ENCODE measurements at places on chromosomes 2 and 18.

DNA sequence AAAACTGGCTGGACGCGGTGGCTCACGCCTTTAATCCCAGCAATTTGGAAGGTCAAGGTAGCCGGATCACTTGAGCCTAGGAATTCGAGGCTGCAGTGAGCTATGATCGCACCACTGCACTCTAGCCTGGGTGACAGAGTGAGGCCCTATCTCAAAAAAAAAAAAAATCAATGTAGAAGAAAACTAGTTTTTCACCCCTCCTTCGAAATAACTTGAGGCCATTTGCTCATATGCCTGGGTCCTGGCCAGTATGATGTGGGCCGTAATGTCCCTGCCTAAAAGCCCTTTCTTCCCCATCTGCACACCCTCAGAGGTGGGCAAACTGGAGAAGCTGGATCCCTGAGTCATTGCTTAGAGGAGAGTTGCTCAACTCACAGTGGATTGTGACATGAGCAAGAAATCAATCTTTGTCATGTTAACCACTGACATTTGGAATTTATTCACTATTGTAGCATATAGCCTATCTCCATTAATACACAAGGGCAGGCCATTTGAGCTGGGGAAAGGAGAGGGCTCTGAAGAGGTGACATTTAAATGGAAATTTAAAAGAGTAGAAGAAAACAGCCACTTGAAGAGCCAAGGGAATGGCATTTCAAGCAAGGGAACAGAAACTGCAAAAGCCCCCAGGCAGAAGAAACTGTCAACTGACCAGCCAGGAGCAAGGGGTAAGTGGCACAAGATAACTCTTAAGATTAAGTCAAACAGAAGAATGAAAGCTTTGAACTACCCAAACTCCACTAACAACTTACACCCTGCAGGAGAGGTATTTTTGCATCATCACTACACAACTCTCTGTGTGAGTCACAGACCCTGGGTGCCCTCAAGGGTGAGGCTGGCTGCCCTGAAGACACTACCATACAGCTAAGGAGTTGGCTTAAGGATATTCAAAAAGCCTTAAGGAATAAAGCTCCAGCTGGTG lies 7.6 kb upstream of the METTL21A start:
- no peak overlapping the region for H3K27ac ChIP-seq
- DNase-seq: no peak
- H3K36me3 ChIP-seq: no peaks in the 10 kb centered on the region
- no peak overlapping the region for H3K4me3 ChIP-seq
- H3K4me1 ChIP-seq: no peaks in the 10 kb centered on the region

DNA sequence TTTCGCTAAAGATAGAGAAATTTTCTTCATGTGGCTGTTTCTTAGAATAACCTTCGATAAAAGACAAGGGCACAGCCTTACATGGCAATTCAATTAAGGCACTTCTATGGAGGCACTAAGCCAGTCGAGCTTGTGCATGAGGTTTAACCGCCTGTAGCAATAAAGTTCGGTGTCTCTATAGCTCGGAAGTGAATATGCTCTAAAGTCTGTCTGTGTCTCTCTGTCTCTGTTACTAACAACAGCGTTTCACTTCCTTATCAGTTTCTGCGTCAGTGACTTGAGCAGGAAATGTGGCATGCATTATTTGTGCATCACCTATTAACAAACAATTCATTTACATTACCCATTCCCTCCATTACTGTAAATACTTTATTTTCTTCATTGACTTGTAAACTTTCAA lies 365.1 kb upstream of the NETO1 start:
- no peak for DNase-seq
- no peaks in the 10 kb centered on the region for H3K36me3 ChIP-seq
- no peak overlapping the region for H3K27ac ChIP-seq
- no peak overlapping the region for H3K4me3 ChIP-seq

DNA sequence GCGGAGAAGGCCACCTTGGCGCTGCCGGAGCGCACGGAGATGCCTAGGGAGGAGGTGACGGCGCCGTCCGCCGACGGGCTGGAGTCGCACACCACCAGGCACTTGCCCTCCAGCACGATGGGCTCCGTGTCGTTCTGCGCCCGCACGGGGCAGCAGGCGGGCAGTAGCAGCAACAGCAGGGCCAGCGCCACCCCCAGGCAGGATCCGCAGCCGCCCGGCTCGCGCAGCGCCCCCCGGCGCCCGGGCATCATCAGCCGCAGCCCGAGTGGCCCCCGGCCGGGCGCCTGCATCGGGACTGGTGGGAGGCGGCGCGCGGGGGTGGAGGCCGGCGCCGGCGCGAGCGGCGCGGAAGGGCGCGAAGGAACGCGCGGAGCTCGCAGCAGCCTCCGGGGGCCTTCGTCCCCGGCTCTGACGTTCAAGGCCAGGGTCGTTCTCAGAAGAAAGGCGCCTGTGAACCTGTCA lies 2.2 kb downstream of the CBLN2 start:
- H3K27ac ChIP-seq: no peak overlapping the region
- H3K4me1 ChIP-seq: no peaks in the 10 kb centered on the region
- H3K36me3 ChIP-seq: no peaks in the 10 kb centered on the region
- no peak overlapping the region for H3K4me3 ChIP-seq
- no peaks in the 10 kb centered on the region for H3K27me3 ChIP-seq

DNA sequence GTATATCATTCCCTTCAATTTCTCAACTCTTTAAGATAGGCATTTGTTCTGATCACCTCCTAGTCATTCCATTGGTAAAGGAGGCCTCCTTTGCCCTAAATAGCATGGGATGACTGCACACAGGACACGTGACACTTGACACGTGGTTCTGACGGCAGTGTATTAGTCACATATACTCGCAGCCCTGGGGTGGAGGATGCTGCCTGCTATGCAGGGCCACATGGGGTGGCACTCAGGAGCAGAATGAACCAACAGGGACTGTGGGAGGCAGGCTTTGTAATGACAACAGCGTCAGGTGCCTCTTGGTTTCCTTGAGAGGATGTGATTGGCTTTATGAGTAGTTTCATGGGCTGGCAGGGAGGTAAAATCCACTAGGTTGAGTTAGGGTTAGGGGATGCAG lies 9.3 kb upstream of the KCNS3 start:
- H3K27ac ChIP-seq: no peak overlapping the region
- H3K4me3 ChIP-seq: no peak overlapping the region
- no peak for DNase-seq
- H3K27me3 ChIP-seq: no peaks in the 10 kb centered on the region

DNA sequence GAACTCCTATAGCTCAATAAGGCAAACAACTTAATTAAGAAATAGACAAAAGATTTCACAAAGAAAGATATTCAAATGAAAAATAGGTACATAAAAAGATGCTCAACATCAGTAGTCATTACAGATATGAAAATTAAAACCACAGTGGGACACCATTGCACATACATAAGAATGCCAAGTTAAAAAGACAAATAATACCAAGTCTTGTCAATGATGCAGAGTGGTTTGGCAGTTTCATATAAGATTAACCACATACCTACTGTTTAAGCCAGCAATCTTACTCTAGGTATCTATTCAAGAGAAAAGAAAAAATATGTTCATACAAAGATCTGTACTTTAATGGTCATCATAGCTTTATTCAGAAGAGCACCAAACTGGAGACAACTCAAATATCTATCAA lies 63.5 kb upstream of the GLS start:
- H3K27me3 ChIP-seq: no peaks in the 10 kb centered on the region
- H3K27ac ChIP-seq: no peak overlapping the region
- no peaks in the 10 kb centered on the region for H3K36me3 ChIP-seq
- H3K4me1 ChIP-seq: no peaks in the 10 kb centered on the region
- H3K4me3 ChIP-seq: no peak overlapping the region
- no peak for DNase-seq

DNA sequence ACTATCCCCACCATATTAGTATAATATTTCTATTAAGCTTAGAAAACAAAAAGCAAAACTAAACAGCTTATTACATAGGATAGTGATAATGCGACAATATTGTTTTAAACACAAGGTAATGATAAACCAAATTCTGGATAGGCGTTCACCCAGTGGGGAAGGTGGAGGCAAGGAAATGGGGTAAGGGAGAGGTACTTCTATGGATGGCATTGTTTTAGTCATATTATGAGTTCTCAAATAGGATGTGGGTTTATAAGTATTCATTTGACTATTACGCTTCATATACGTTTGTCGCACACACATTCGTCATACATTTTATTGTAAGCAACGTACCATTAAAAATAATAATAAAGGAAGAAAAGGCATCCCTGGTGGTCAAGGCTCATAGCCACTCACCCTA lies 88.8 kb upstream of the DNMT3A start:
- DNase-seq: no peak
- H3K4me1 ChIP-seq: no peaks in the 10 kb centered on the region
- H3K4me3 ChIP-seq: no peak overlapping the region
- peaks cover 4% of the 10 kb centered on the region for H3K36me3 ChIP-seq

DNA sequence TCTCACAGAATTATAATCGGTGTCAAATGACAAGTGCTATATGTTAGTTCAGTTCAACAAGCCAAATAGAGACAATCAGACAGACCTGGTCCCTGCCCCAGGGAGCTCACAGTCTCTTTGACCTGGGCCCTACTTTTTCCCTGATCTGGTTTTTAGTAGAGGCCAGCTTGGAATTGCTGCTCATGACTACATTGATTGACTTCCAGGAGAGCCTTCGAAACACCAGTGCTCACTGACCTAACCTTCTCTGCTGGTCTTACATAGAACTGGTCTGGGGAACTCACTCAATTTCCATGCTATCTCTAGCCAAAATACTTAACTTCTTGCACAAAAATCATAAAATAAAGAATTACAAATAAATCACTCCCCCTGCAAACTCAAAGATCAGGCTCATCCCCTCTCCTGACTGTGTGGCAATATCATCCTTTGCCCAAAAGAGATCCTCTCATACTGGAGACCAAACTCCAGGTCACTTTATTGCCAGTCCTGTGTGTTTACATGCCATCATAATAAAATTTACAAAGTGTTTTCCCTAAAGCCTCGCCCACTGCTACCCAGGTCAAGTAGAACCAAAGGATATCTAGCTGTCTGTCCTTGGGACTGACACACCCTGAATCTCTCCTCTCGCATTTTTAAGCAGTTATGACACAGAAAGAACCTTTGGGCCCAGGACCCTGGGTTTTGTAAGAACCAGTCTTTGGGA lies 53.2 kb downstream of the PROC start:
- H3K4me1 ChIP-seq: no peaks in the 10 kb centered on the region
- no peaks in the 10 kb centered on the region for H3K36me3 ChIP-seq
- no peak overlapping the region for H3K27ac ChIP-seq
- H3K4me3 ChIP-seq: no peak overlapping the region

GRCh38 chr2:57549642-57550102 lies 496.9 kb upstream of the VRK2 start:
- no peak overlapping the region for H3K27ac ChIP-seq
- H3K4me3 ChIP-seq: no peak overlapping the region
- DNase-seq: no peak
- H3K36me3 ChIP-seq: no peaks in the 10 kb centered on the region

- no peaks in the 10 kb centered on the region for H3K36me3 ChIP-seq
- DNase-seq: no peak
- H3K27ac ChIP-seq: no peak overlapping the region
- H3K27me3 ChIP-seq: no peaks in the 10 kb centered on the region
These were observed 1599.3 kb upstream of the PIK3C3 start for GRCh38 chr18:40355726-40356125.

GRCh38 chr18:23012249-23012648 lies 79.1 kb downstream of the RBBP8 start:
- no peaks in the 10 kb centered on the region for H3K4me1 ChIP-seq
- H3K4me3 ChIP-seq: no peak overlapping the region
- no peaks in the 10 kb centered on the region for H3K36me3 ChIP-seq
- H3K27ac ChIP-seq: no peak overlapping the region

GRCh38 chr2:145007093-145007959 lies 487.4 kb upstream of the ZEB2 start:
- no peaks in the 10 kb centered on the region for H3K36me3 ChIP-seq
- peak overlapping the region; percentile 58 for H3K4me3 ChIP-seq
- peak; percentile 39 for DNase-seq
- peak overlapping the region; percentile 84 for H3K27ac ChIP-seq

DNA sequence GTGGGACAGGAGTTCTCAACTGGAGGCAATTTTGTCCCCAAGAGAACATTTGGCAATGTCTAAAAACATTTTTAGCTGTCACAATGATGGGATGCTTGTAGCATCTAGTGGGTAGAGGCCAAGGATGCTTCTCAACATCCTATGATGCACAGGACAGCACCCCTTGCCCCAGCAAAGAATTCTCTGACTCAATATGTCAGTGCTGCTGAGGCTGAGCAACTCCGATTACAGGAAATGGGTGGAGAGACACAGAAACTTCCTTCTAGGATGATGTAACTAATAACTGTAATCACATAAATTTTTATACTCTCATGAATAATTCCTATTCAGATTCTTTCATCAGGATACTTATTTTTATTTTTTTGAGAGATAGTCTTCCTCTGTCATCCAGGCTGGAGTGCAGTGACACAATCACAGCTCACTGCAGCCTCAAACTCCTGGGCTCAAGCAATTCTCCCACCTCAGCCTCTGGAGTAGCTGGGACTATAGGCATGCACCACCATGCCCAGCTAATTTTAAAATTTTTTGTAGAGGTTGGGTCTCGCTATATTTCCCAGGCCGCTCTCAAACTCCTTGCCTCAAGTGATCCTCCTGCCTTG lies 120.3 kb upstream of the ACAA2 start:
- no peak for DNase-seq
- H3K36me3 ChIP-seq: no peaks in the 10 kb centered on the region
- no peaks in the 10 kb centered on the region for H3K4me1 ChIP-seq
- H3K27me3 ChIP-seq: no peaks in the 10 kb centered on the region

DNA sequence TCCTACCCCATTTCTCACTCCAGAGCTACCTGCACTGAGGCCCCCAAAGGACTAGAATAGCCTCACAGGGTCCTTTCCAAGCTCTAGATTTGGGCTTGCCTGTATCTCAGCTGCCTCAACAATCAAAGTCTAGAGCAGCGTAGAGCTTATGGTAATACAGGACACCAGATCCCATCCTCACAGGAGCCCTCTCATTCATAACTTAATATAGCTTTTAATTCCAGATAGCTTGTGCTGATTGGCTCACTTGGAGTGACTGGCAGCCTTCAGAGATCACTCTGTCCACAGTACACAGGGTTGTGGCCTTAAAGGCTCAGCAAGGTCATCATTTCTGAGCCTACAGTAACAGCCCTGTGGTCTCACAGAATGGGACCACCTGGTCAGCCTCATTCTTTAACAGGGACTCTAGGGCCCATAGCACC lies 51.4 kb downstream of the ZFP36L2 start:
- no peak overlapping the region for H3K27ac ChIP-seq
- no peaks in the 10 kb centered on the region for H3K36me3 ChIP-seq
- H3K4me3 ChIP-seq: no peak overlapping the region
- DNase-seq: no peak
- H3K27me3 ChIP-seq: no peaks in the 10 kb centered on the region

- no peak for DNase-seq
- no peaks in the 10 kb centered on the region for H3K27me3 ChIP-seq
- H3K36me3 ChIP-seq: no peaks in the 10 kb centered on the region
- no peak overlapping the region for H3K27ac ChIP-seq
These were observed 21.1 kb downstream of the CFAP210 start for GRCh38 chr2:169673106-169673505.

DNA sequence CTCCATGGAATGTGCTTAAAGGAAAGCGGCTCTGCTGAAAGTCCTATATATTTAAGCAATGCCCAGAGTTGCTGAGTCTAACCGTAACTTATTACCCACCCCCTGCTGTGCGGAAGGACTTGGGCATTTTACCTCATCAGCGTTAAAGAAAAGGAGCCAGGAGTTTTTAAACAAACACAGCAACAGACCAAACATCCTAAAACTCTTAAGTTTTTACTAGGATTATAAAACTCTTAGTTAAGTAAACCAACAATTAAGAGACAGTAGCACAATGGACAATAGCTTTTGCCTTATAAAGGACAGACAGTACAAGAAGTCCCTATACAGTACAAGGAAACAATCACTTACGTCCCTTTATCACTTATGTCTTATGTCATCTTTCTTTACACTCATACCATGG lies 90.2 kb downstream of the ZNF521 start:
- no peaks in the 10 kb centered on the region for H3K36me3 ChIP-seq
- no peak overlapping the region for H3K4me3 ChIP-seq
- H3K4me1 ChIP-seq: no peaks in the 10 kb centered on the region
- no peaks in the 10 kb centered on the region for H3K27me3 ChIP-seq

Data from thoracic aorta (tissue), 2 donors.